ENCODE measurements at places on chromosomes 16 and 17.
A peak's percentile ranks its signal among the peaks of the same experiment; 100 is the strongest.

GRCh38 chr16:53984936-53985335 is 281.0 kb downstream of the FTO start:
- no peak for DNase-seq

DNA sequence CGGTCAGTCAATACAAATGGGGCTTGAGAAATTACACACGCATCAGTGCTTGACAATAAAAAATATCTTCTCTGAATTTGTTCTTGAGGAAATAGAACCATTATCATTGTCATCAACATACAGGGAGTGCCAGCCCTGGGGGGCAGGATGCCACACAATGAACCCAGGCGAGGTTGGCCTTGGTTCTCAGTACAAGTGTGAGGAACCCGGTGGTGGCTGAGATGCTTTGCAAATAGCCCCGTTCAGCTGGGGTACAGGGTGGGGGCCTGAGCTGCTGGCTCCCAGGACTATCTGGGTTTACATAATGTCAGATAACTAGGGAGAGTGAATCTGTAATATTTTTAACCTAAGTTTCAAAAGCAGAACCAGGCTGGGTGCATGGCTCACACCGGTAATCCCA is 112.8 kb upstream of the CDC42EP4 start:
- no peak for DNase-seq

- no peak for DNase-seq
These were observed 146.3 kb upstream of the TBX2 start for GRCh38 chr17:61253362-61253761.

- no peak for DNase-seq
These were observed 60.7 kb downstream of the HS3ST3A1 start for GRCh38 chr17:13541032-13541480.

DNA sequence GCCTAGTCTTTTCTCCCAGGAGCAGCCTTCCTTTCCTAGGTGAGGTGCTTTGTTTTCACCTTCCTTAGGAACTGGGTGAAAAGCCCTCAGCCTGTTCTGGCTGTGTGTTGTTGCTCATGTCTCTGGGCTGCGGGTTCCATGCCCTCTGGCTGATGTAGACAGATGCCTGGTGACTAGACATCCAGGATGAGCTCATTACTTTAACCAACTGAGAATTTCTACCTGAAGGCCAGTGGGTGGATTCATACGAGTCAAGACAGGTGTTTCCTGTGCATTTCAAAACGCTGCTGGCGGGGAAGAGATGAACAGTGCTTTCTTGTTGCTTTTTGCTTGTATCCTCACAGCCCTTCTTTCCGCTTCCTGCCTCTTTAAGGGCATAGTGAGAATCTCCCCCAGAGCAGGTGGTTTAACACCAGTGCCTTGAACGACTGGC is 22.3 kb downstream of the SAP30BP start:
- DNase-seq: peak; percentile 61

- no peak for DNase-seq
These were observed 5.1 kb downstream of the MVP start for GRCh38 chr16:29825145-29826044.

- no peak for DNase-seq
These were observed 15.1 kb downstream of the MAP3K14 start for GRCh38 chr17:45301674-45302073.
